Vagina (tissue), 2 donors: ENCODE measurements at places on chromosomes 6 and 20.

- peak; percentile 93 for DNase-seq
Observed at GRCh38 chr6:13733178-13733887, 21.7 kb upstream of the RANBP9 start.

DNA sequence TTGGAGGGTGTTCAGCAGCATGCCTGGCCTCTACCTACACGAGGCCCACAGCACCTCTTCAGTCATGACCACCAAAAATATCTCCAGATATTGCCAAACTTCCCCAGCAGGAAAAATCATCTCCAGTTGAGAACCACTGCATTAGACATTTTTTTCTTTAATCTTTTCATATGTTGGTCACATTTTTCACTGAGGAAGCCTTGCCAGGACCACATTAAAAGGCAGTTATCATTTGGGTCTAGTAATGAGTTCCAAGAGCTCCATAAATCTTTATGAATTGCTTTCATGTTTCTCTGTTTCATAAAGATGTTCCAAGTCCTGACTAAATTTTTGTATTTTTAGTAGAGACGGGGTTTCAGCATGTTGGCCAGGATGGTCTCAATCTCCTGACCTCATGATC is 28.8 kb downstream of the MTRES1 start:
- DNase-seq, result no peak

DNA sequence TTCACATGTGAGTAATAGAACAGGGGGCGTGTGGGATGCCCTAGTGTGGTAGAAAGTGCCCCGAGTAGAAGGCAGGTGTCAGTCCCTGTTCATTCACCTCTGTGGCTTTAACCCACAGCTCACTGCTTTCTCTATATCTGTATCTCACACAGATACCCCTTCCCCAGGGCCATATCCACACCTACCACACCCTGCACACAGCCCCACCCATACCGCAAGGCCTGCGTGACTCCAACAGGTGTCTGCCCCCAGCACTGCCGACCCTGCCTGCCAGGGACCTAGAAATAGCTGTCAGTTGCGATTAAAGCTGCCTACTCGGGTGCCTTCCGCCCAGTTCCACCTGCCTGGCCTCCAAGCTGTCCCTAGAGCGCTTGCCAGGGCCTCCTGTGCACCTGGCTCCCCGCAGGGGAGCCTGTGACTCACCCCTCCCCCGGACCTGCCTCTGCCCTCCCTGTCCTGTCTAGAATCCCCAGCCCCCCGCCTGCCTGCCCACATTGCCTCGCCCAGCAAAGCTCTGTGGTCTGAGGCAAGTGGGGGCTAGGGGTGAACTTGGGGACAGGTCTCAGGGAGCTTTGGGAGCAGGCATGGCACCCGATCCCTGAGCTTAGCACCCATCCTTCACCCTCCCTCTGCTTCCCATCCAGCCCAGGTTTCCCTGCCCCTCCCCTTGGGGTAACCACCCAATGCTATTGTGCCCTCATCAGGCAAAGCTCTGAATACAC is 38.3 kb upstream of the ID1 start:
- no peak for DNase-seq

GRCh38 chr20:36098364-36098763 is 56.2 kb upstream of the EPB41L1 start:
- DNase-seq, result no peak

DNA sequence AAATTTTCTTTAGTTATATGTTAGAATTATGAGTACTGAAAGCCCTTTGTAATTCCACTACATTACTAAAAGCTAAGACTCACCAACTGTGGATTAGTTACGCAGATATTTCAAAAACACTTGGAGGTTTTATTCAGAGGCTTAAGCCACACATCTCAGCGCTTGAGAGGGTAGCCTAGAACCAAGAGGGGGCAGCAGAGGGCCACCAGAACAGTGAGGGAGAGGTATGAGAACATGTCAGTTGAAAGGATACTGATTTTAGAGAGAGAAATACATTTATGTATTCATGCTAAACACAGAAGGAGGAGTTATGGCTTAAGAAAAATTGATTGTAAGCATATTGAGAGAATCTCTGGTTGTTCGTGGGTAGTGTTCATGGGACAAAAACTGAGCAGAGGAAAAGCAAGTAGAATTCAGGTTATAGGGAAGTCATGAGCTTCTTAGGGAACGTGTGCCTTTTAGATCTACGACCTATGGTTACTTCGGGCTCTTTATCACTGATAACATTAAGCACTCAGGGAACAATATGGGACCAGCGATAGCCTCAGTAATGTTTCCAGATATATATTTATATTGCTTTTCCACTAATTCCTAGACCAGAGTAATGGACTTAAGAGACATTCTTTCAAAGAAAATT is 20.4 kb upstream of the SERINC1 start:
- DNase-seq, result no peak

DNA sequence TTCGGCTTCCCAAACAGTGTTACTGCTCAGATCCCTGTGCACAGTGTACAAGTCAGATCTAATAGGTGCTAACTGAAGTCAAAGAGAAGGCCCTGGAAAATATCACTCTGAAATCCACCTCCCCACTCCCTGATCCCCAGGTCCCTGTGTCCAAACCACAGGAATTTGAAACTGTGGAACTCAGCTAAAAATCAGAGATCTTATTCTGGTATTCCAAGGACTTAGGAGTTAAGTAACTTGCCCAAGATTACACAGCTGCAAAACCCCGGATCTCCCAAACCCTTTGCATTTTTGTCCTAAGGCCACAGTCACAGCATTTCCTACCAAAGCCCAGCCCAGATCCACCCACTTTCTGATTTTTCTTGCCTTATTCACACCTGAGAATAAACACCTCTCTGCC is 32.3 kb upstream of the SLC23A2 start:
- no peak for DNase-seq

GRCh38 chr6:17927705-17928104 is 59.7 kb downstream of the KIF13A start:
- no peak for DNase-seq

GRCh38 chr6:27837625-27838057 is 74.6 kb downstream of the OR2B2 start:
- no peak for DNase-seq
